ENCODE measurements at places on chromosomes 5 and 9. TPM values are rescaled to one million over a fixed set of nuclear protein-coding genes. Genes with fewer than 3 reads are reported as not detected.

AMBP gene
- total RNA-seq: 0.36 TPM

DMRT3 gene
- not detected for total RNA-seq

ZNF462 gene
- total RNA-seq: 14.7 TPM

FAM78A gene
- 7.0 TPM for total RNA-seq

PCDHGC5 gene
- 2.0 TPM for total RNA-seq

ESM1 gene
- total RNA-seq: not detected

NAIP gene
- total RNA-seq: 0.73 TPM

SLC23A1 gene
- total RNA-seq: not detected

ANKRD18A gene
- 0.73 TPM for total RNA-seq

IL13 gene
- not detected for total RNA-seq

P4HA2 gene
- 381 TPM for total RNA-seq

SPINK6 gene
- not detected for total RNA-seq

WWC1 gene
- not detected for total RNA-seq

ENTPD8 gene
- total RNA-seq: 0.31 TPM

CAAP1 gene
- total RNA-seq: 30.1 TPM

DNA sequence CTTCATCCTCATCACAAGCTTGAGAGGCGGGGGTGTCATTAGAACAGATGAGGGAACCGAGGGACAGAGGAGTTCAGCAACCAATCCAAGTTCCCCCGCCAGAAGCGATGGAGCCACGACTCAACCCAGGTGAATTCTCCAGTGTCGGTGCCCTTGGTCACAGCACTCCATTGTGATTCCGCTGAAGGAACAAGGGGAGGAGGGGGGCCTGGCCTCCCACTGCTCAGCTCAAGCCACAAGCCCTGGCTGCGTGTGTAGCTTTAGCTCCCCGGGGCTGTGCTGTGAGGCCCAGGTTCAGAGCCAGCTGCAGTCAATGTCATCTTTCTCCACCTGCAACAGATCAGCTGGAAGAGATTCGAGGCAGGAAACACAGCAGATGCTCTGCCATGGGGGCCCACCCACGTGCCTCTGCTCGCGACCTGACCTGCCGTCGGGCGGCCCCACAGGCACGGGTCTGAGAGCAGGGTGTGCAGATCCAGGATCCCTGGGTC lies 72.6 kb downstream of the GTF3C4 start:
- DNase-seq: no peak

DNA sequence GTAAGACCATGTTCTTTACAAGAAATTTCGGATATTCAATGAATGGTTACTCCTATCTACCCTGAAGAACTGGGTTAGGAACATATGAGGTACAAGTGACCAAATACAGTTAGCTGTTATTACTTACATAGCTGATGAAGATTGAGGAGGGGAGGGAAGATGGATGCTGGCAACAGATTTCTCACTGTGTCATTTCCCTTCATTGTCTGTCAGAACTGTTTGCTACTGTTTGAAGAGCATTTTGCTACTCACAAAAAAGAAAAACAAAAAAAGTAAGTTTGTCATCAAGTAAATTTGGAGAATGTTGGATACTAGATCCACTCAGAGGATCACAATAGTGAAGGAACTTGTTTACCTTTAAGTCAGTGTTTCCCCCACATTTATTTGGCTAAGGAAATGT lies 53.7 kb downstream of the ENC1 start:
- no peak for DNase-seq

- DNase-seq: no peak
These were observed 42.4 kb downstream of the PDE6A start for GRCh38 chr5:149902177-149902576.

GRCh38 chr5:178467568-178468195 lies 122.5 kb downstream of the COL23A1 start:
- no peak for DNase-seq

GRCh38 chr9:112764837-112765236 lies 14.3 kb downstream of the SNX30 start:
- no peak for DNase-seq

DNA sequence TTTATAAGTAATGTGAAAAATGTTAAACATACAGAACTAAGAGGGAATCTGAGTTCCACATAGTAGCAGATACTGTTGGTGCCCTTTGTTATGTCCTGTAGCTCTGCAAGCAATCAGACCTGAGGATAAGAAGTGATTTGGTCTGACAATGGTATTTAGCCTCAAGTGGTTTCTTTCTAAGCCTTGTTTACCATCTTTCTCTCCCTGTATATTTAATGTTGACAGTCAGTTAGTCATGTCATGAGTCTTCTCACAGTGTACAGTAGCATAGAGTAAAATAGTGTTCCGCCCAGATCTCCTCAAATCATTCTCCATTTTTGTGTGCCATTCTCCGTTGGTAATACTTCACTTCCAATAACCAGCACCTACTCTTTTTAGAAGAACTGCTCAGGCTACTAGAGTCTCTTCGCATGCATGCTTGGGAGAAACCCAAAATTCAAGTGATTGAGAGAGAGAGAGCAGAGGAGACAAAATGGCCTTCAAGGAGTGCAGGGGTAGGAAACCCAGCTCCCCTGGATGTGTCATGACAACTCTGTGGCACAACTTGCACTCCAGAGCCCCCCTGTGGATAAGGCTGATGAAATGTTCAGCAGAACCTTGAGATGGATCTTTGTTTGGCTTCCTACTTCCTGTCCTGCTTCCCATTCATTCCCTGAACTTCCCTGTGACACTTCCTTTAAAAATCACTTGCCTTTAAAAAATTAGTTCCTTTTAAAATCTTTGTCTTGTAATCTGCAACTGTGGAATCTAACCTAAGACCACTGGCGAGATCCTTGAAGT lies 129.2 kb upstream of the FST start:
- DNase-seq: no peak

GRCh38 chr5:129770024-129770820 lies 22.3 kb downstream of the MINAR2 start:
- no peak for DNase-seq

- DNase-seq: no peak
These were observed 188.2 kb downstream of the TRIO start for GRCh38 chr5:14331386-14331781.

GRCh38 chr9:98117984-98118639 lies 910 bp downstream of the TRIM14 start:
- DNase-seq: peak; percentile 74

DNA sequence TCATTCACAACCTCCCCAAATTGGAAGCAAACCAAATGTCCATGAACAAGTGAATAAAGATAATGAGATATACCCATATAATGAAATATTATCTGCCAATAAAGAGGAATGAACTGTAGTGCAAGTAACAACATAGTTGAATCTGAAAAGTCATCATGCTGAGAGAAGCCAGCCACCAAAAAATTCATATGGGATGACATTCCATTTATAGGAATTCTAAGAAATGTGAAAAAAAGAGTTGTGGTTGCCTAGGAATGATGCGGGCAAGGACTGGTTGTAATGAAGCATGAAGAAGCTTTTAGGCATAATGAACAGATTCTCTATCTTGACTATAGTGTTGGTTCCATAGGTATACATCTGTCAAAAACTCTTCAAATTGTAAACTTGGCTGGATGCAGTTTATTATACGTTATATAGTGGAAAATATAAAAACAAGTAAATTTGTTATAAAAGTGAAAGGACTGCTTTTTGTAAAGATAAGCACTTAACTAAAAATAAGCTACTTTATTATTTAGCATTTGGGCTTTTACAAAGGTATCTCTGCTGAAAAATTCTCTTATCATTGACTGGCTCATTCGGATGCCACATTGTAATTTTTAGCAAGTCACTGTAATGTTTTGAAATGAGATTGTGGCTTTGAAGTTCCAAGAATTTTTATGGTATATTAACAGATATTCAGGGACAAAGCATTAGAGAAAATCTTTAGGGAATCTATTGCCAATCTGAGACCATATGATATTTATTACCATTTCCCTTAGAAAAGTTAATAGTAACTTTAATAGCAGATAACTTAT lies 21.2 kb upstream of the TTC23L start:
- DNase-seq: no peak

DNA sequence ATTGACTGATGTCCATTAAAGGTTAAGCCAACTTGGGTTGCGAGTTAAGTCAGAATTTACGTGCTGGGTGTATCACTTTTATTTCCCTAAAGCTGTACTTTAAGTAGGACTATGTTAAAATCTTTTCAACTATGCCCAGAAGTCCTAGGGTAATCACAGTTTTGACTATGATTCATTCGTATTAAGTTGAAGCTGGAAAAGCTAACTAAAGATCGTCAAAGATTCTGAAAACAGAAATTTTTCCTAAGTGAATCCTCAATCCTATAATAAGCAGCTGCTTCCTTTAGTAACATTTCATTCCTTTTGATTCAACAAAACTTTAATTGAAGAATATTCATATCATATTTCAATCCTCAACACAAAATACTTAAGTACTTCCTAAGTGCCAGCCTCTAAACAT lies 460.4 kb downstream of the ACTL7B start:
- peak; percentile 18 for DNase-seq

GRCh38 chr9:124932333-124932732 lies 8.6 kb downstream of the GOLGA1 start:
- DNase-seq: no peak

DNA sequence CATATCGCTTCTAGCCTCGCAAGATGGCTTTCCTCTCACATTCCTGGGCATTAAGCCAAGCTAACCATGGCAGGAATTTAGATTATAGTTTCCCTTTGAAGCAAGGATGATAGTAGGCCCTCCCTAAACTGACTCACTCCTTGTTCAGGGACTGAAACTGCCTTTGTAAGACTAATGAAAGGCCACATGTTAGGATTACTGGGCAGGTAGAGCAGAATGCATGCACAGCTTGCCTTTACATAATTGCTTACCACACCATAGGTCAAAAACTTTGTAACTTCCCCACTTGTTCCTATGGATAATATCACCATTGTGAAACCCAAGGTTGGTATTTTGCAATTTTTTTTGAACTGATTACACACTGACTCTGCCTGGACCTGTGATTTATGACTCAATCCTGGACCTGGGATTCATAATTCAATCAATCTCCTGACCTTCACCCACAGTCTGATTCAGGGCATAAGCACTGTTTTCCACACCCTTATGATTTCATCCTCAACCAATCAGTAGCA lies 41.0 kb upstream of the PRDM9 start:
- DNase-seq: no peak

DNA sequence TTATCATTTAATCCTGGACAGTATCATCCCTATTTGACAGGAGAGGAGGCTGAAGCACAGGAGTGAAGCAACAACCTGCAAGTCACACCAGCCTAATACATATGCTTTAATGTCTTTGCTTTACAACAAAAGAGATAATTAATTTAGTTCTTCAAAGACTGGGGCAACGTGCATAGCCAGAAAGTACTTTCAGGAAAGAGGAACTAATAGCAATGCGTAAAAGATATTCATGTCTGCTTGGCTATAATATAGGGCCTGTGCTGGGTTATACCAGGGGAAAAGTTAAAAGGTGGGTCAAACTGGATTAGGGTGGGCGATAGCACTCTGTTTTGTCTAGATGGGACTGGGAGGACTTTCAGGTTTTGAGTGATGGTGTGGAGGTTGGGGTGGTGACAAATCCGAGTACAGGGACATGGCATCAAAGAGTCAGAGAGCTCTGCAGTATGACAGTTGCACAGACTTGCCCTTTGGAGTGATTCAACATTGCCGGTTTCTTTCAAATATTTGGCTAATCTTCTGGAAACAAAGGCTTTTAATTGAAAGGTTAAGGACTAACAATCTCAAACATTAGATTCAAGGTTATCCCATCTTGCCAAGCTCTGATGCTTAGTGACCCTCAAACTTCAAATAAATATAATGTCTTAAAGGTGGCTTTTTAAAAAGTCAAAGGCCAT lies 11.9 kb downstream of the DAB2 start:
- no peak for DNase-seq

- DNase-seq: no peak
These were observed 187.0 kb upstream of the EFNA5 start for GRCh38 chr5:107857785-107858184.

DNA sequence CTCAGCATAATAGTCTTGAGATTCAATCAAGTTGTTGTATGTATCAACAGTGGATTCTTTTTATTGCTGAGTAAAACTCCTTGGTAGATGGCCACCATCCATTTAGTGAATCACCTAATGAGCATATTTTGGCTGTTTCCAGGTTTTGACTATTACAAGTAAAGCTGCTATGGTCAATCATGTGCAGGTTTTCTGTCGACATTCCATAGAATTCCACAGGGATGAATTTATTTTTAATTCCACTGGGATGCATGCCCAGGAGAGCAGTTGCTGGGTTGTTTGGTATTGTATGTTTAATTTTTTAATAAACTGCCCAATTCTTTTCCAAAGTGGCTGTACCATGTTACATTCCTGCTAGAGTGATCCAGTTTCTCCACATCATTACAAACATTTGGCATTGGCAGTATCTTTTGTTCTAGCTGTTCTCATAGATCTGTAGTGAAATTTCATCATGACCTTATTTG lies 10.5 kb upstream of the S1PR3 start:
- DNase-seq: peak; percentile 42

DNA sequence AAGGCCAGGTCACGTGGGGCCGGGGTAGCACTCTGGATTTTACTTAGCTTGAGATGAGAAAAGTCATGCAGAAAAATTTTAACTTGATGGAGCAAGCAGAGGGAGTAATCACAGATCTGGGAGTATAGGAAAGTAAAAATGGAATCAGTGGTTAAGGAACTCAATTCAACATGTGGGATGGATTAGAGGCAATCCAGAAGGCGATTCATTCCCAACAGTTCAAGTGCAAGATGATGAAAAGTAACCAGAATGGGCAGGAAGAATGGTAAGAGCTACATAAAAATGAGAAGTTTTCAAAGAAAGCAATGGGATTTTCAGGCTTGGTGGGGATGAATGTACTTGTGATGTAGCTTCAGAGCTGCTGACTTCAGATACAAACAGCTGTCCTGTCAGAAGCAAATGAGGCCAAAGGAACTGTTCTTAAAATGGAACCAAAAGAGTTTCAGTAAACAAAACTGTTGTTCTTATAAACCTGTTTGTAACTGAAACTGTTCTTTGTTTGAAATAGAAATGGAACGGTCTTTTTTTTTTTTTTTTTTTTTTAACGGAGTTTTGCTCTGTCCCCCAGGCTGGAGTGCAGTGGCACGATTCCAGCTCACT lies 5.6 kb upstream of the SEC24A start:
- DNase-seq: peak; percentile 13

- no peak for DNase-seq
These were observed 370.3 kb downstream of the NNT start for GRCh38 chr5:43973318-43973717.

GRCh38 chr5:87825583-87825982 lies 412.9 kb upstream of the CCNH start:
- DNase-seq: no peak

- DNase-seq: no peak
These were observed 13.8 kb upstream of the COL15A1 start for GRCh38 chr9:98929895-98930341.

- DNase-seq: no peak
These were observed 31.0 kb downstream of the PCBD2 start for GRCh38 chr5:134935711-134936602.
